T follicular helper cell (primary cell): ENCODE measurements at places on chromosomes 7 and 10.

- DNase-seq, result no peak
Measured at GRCh38 chr10:96794836-96795733, 37.0 kb upstream of the LCOR start.

DNA sequence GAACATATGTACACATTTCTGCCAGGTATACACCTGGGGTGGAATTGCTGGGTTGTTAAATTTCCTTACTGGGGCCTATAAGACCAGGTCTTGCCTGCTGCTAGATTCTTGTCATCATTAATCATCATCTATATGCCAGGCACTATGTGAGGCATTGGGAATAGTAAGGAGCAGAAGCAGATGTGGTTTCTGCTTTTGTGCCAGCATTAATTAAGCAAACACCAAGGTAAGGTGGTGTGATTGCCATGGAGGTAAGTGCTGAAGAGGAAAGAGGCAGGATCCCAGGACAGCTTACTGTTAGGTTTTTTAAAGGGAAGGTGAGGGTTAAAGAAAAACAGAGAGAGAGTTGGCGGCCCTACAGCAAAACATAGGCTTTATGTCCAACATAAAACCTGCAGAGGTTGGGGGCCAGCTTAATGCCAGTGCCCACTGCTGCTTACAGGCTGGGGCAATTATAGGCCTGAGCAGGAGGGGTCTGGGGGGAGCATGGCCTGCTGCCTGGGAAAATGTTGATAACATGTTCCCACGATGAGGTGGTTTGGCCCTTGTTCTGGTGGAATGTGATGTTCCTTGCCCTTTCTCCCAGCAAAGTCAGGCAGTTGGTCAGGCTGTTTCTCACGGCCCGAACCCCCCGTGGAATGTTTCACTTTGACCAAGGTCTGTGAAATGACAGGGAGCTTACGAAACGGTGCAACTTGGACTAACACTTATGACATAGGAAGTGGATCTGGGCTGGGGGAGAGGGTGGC is 93.9 kb downstream of the RBM20 start:
- no peak for DNase-seq

DNA sequence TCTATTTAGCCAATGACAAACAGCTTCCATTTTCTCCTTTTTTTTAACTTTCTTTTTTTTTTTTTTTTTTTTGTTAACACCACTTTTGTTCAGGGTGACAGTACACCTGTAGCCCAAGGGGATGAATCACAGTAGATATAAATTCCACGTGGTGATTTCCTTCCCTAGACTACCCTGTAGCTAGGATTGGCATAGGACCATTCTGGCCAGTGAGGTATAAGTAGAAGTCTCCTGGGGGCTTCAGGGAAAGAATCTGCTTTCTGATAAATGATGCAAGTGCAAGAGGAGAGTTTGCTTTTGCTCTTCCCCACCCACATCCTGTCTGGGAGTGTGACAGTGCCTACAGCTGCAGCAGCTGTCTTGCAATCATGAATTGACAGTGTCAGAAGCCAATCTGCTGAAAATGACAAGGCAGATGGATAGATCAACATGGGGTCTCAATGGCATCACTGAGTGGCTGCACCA is 63.2 kb upstream of the TOMM7 start:
- no peak for DNase-seq

DNA sequence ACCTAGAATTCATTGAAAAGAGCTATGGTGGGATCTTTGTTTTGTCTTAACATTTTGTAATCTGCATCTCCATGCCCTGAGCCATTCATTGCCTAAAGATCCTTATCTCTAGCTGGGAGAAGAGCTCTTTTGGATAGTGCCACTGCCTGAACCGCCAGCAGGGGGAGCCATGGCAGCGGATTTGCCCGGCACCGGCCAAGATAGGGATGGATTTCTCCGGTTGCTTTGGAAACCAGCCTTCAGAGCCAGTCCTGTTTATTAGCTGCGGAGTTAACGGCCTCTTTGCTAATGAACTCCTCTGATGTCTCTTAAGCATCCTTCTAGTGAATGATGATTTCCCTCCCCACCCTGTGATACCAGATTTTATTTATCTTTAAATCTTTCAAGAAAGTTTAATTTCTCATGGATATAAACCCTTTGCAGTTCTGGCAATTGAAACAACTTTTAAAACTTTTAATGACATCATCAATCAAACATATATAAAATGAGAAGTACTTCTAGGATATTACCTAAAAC is 58.2 kb upstream of the LYZL2 start:
- DNase-seq, result peak; percentile 63
